ENCODE measurements at places on chromosomes 6 and 20. TPM values are rescaled to one million over a fixed set of nuclear protein-coding genes. Genes with fewer than 3 reads are reported as not detected.

GRCh38 chr20:4713401-4713800, 8.3 kb upstream of the PRND start:
- H3K27ac ChIP-seq: no peak overlapping the region
- no peak overlapping the region for H3K4me3 ChIP-seq
- H3K4me1 ChIP-seq: no peaks in the 10 kb centered on the region
- no peaks in the 10 kb centered on the region for H3K36me3 ChIP-seq

- no peaks in the 10 kb centered on the region for H3K4me1 ChIP-seq
- no peak overlapping the region for H3K4me3 ChIP-seq
- no peak for DNase-seq
- H3K27ac ChIP-seq: peak overlapping the region; percentile 52
- H3K27me3 ChIP-seq: no peaks in the 10 kb centered on the region
- no peaks in the 10 kb centered on the region for H3K36me3 ChIP-seq
These were observed 594.0 kb upstream of the JAG1 start for GRCh38 chr20:11267762-11268335.

The KDM1B gene
- 15.5 TPM for total RNA-seq

DNA sequence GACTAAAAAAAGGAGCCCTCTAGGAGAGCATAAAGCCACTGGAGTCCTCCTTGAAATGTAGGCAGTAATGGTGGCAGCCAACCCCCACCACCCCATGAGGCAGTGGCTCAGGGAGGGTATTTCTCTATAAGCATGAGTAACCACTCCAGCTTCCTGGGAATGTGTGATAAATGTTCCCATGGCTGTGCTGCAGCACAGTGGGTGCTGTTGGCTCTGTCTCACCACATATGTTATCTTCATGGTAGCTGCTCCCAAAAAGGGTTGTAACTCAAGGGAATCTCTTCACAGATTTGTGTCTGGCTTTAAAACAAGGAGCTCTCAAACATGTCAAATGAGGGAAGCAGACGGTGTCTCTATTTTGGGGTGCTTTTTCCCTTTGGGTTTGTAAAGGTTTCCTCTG, 7.5 kb upstream of the PHACTR1 start:
- no peak for DNase-seq
- H3K4me3 ChIP-seq: no peak overlapping the region
- no peak overlapping the region for H3K27ac ChIP-seq
- H3K36me3 ChIP-seq: no peaks in the 10 kb centered on the region

DNA sequence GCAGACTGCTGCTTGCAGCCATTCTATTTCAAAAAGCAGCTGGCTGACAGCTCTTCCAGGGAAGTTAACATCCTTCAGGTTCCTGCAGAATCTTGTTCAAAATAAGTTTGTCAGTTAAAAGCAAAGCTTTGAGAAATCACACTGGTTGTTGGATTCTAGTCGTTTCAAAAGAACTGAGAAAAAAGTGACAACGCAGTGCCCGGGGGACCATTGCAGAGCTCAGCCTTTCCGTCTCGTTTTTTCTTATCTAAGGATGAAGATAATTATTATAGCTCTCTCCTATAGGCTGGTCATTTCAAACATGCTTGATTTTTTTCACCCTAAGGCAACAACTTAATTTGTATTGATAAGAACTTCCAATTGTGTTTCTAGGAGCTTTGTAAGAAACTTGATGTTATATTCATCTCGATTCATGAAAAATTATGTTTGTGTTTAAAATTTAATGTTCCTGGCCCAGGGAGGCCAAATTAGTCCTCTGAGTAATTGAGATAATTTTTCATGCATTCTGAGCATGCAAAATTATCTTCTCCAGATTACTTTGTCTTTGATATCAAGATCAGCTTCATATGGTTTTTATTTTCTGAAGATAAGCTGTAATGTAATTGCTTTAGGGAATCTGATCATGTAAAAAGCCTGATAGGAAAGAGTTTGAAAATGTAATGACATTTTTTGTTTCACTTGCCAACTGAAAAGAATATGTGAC, 58.4 kb downstream of the SNAP25 start:
- no peaks in the 10 kb centered on the region for H3K27me3 ChIP-seq
- H3K27ac ChIP-seq: no peak overlapping the region
- H3K4me3 ChIP-seq: no peak overlapping the region

- no peak for DNase-seq
- peaks cover 59% of the 10 kb centered on the region for H3K4me1 ChIP-seq
- peak overlapping the region; percentile 87 for H3K27ac ChIP-seq
- H3K27me3 ChIP-seq: no peaks in the 10 kb centered on the region
These were observed 3.1 kb downstream of the PLAGL2 start for GRCh38 chr20:32204205-32205109.

The ANKRD66 gene
- not detected for total RNA-seq

- no peaks in the 10 kb centered on the region for H3K27me3 ChIP-seq
- no peaks in the 10 kb centered on the region for H3K36me3 ChIP-seq
- DNase-seq: peak; percentile 77
- H3K4me1 ChIP-seq: no peaks in the 10 kb centered on the region
- H3K27ac ChIP-seq: no peak overlapping the region
- no peak overlapping the region for H3K4me3 ChIP-seq
These were observed 30.6 kb downstream of the MRPL14 start for GRCh38 chr6:44096612-44097011.

DNA sequence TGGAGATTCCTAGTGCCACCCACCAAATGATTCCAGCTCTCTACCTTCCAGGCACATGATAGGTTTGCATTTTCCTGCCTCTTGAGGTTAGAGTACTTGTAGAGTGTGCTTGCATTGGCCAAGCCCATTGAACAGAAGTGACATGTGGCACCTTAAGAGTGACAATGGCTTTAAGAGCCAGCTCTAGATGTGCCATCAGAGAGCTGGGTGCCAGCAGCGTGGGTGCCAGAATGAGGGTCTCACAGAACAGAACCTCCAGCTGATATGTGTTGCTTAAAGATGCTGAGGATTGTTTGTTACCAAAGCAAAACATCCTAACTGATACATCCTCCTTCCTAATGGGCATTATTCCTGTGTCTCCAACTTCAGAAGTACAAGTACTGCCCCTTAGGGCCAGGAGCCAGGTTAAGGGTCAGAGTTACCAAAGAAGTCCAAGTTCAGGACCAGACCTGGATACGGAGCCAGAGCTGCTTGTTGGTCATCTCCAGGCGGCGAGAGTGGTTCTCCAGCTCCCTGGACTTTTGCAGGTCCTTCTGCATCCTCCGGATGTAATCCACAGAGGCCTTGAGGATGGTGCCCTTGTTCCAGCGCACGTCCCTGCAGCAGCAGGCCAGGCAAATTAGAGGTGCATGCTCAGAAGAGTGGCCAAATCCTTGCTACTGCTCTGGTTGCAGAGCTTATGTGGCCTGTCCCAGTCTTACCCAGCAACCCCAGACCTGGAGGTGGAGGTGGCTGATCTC, 47.5 kb downstream of the MDFI start:
- no peak overlapping the region for H3K27ac ChIP-seq
- H3K4me3 ChIP-seq: no peak overlapping the region
- H3K36me3 ChIP-seq: peaks cover 48% of the 10 kb centered on the region
- H3K27me3 ChIP-seq: no peaks in the 10 kb centered on the region
- peaks cover 23% of the 10 kb centered on the region for H3K4me1 ChIP-seq
- DNase-seq: no peak

DNA sequence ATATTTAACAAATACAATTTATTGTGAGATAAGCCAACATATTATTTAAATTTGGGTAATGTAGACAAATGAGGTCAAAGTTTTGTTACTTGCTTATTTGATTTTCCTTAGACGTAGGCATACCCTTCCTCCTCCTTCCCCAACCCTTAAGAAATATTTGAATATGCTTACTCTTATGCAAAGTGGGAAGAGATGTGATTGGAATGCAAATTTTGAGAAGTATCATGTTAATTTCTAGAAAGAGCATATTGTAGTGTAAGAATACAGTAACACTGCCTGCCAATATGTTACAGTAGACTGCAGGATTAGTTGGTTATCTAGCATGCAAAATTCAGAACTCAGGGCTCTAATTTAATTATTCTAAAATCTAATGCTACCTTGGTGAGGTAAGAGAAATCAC, 32.9 kb downstream of the CRISP1 start:
- DNase-seq: no peak
- H3K4me1 ChIP-seq: no peaks in the 10 kb centered on the region
- H3K27ac ChIP-seq: no peak overlapping the region
- H3K4me3 ChIP-seq: no peak overlapping the region
- no peaks in the 10 kb centered on the region for H3K27me3 ChIP-seq

- no peaks in the 10 kb centered on the region for H3K27me3 ChIP-seq
- no peak for DNase-seq
- H3K27ac ChIP-seq: no peak overlapping the region
- no peaks in the 10 kb centered on the region for H3K4me1 ChIP-seq
- no peak overlapping the region for H3K4me3 ChIP-seq
These were observed 245.8 kb downstream of the PKHD1 start for GRCh38 chr6:51841626-51842025.

DNA sequence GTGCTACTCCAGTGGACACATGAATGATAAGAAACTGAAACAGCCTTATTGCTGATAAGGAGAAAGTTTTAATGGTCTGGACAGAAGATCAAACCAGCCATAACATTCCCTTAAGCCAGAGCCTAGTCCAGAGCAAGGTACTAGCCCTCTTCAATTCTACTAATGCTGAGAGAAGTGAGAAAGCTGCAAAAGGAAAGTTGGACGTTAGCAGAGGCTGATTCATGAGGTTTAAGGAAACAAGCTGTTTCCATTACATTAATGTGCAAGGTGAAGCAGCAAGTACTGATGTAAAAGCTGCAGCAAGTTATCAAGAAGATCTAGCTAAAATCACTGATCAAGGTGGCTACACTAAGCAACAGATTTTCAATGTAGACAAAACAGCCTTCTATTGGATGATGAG, 634.4 kb downstream of the KIF16B start:
- no peaks in the 10 kb centered on the region for H3K27me3 ChIP-seq
- H3K4me1 ChIP-seq: no peaks in the 10 kb centered on the region
- no peak overlapping the region for H3K4me3 ChIP-seq
- H3K27ac ChIP-seq: no peak overlapping the region

DNA sequence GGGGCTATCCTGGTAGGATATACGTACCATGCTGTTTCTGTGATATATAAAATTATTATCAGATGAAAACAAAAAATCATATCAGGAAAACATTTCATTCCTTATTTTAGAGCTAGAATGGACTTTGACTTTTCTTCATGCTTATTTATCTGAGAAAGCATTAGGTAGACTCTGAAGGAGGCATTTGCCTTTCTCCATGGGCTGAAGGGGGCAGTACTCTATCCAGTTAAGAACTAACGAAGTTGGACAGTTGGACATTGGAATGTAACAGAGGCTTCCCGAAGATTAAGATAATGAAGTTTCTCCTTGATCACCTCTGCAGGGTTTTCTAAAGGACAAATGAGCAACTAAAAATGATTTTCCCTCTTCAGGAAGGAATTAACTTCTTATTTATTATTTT, 233.9 kb downstream of the SAMD5 start:
- H3K36me3 ChIP-seq: no peaks in the 10 kb centered on the region
- no peaks in the 10 kb centered on the region for H3K27me3 ChIP-seq
- DNase-seq: no peak

- peaks cover 36% of the 10 kb centered on the region for H3K4me1 ChIP-seq
- H3K27ac ChIP-seq: no peak overlapping the region
- H3K36me3 ChIP-seq: no peaks in the 10 kb centered on the region
- DNase-seq: no peak
- no peak overlapping the region for H3K4me3 ChIP-seq
- H3K27me3 ChIP-seq: peaks cover 61% of the 10 kb centered on the region
These were observed 3.9 kb upstream of the PRDM13 start for GRCh38 chr6:99602520-99603420.

- H3K27ac ChIP-seq: no peak overlapping the region
- no peak for DNase-seq
- no peaks in the 10 kb centered on the region for H3K27me3 ChIP-seq
- H3K4me3 ChIP-seq: no peak overlapping the region
These were observed 28.7 kb downstream of the GNAS start for GRCh38 chr20:58880994-58881752.

The JAG1 gene
- 32.8 TPM for total RNA-seq

The TAGAP gene
- total RNA-seq: 3.2 TPM

DNA sequence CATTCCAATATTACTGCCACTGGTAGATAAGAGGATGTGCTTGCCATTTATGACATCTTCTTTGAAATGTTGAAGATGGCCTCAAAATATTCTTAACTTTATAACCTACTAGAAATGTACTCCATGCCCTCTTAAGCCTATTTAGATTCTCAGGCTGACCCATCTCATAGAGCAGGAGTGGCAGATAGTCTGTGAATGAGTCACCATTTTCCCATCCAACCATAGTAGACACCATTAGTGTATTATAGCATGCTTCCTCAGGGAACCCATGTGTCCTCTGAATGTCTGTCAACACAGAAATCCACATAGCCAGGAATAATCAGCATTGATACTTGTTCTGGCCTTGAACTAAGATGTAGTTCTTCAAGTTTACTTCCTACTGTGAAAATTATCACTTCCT, 150.2 kb downstream of the IMPG1 start:
- no peaks in the 10 kb centered on the region for H3K4me1 ChIP-seq
- H3K27ac ChIP-seq: no peak overlapping the region
- no peak overlapping the region for H3K4me3 ChIP-seq
- no peaks in the 10 kb centered on the region for H3K36me3 ChIP-seq

The RHAG gene
- total RNA-seq: 1.3 TPM

GRCh38 chr6:134740473-134741199, 209.3 kb downstream of the ALDH8A1 start:
- H3K27ac ChIP-seq: no peak overlapping the region
- H3K4me1 ChIP-seq: no peaks in the 10 kb centered on the region
- no peak for DNase-seq
- no peaks in the 10 kb centered on the region for H3K27me3 ChIP-seq
- H3K36me3 ChIP-seq: no peaks in the 10 kb centered on the region

The RPP40 gene
- total RNA-seq: 2.4 TPM

DNA sequence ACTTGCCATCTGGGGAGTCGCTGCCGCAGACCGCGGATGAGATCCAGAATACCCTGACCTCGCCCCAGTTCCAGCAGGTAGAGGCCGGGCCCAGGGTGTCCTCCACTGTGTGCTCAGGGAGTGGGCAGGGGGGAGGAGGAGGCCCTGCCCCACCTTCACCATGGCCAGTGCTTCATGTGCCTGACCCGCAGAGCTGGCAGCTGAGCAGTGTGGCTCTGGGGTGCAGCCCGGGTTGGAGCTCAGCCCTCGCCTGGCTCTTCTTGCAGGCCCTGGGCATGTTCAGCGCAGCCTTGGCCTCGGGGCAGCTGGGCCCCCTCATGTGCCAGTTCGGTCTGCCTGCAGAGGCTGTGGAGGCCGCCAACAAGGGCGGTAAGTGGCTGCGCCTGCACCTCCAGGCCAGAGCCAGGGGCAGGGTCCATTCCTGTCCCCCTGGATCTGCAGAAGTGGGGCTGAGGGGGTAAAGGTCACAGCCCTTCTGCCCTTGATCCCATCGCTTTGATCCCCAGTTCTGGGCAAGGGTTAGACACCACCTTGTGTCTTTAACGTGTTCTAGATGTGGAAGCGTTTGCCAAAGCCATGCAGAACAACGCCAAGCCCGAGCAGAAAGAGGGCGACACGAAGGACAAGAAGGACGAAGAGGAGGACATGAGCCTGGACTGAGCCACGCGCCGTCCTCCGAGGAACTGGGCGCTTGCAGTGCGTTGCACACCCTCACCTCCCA, 5.5 kb downstream of the ADRM1 start:
- DNase-seq: no peak
- H3K4me3 ChIP-seq: no peak overlapping the region
- H3K27ac ChIP-seq: no peak overlapping the region
- no peaks in the 10 kb centered on the region for H3K4me1 ChIP-seq

- no peak for DNase-seq
- no peak overlapping the region for H3K4me3 ChIP-seq
- no peaks in the 10 kb centered on the region for H3K27me3 ChIP-seq
- no peaks in the 10 kb centered on the region for H3K36me3 ChIP-seq
- no peaks in the 10 kb centered on the region for H3K4me1 ChIP-seq
These were observed 81.2 kb upstream of the HDAC2 start for GRCh38 chr6:114052141-114052540.

The SNAP25 gene
- 9.3 TPM for total RNA-seq

The CGA gene
- 0.52 TPM for total RNA-seq

GRCh38 chr6:90494067-90494780, 92.6 kb downstream of the MAP3K7 start:
- H3K4me1 ChIP-seq: no peaks in the 10 kb centered on the region
- no peak for DNase-seq
- no peaks in the 10 kb centered on the region for H3K27me3 ChIP-seq
- no peaks in the 10 kb centered on the region for H3K36me3 ChIP-seq
